ENCODE measurements at places on chromosomes 1 and 21.

GRCh38 chr1:121483961-121484424 is 299.2 kb downstream of the SRGAP2C start:
- no peak for DNase-seq

GRCh38 chr21:35149698-35150097 is 100.6 kb upstream of the RUNX1 start:
- DNase-seq = no peak

GRCh38 chr21:29246614-29247013 is 52.1 kb upstream of the BACH1 start:
- no peak for DNase-seq

DNA sequence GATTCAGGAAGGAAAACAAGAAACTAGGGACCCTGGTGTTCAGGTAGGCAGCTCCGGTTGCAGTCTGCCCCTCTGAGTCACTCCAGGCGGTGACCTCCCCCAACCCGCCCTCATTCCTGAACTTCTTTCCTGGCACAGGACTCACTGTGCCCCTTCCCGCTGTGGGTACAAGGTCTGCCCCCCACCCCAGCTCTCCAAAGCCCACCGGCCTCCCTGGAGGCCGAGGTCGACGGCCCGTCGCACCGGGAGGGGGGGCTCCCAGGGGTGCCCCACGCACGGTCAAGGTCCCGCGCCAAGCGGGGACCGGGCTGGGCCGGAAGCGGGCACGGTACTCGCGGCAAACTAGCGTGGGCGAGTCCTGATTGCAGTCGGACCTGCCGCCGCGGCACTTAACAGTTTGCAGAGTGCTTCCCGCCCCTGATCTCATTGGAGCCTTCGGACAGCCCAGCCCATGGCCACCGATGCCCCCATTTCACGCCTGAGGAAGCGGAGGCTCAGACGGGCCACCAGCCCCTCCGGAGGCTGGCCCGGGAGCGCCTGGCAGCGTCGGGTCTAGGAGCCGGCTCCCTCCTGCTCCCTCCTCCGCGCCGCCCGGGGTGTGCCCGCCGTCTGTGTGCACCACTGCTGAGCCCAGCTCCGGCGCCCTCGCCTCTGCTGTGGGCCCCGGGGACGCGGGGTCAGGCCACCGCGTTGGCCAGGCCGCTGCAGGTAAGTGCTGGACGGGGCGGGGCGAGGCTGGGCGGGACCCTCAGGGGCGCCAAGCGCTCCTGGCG is at the start of gene GJB3:
Gene GJB3, plus strand, starts transcription at position 144 of the 773 bp plus-strand sequence. CDS start 3,549 bp downstream, outside the sequence.
- DNase-seq = no peak

- DNase-seq = no peak
Observed at GRCh38 chr1:54402896-54403295, 3.3 kb downstream of the SSBP3 start.

DNA sequence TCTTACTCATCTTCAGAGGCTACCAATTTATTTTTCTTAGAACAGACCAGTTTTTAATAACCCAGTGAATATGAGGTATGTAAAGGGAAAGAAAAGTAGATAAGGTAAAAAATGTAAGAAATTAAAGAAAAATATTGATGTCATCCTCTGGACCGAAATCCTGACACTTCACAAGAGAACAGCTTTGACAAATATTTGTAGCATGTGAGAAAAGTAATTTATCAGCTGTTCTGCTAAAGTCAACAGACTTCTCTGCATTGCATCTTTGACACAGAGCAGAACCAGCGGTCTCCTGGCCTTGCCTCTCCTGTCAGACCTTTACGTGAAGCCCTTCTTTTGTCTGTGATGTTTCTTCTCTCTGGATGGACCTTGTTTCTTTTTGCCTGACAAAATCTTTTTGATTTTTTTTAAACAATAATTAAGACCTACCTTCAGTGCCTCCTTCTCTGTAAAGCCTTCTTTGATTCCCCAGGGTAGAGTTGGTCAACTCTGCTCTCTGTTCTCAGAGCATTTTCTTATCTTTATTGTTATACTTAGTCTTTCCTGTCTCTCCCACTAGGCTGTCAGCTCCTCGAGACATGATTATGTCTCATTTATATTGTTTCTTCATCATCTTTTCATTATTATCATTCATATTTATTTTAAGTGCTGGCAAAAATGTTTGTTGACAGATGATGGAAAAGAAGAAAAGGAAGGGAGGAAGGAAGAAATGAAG is 35.4 kb downstream of the RGS4 start:
- no peak for DNase-seq

DNA sequence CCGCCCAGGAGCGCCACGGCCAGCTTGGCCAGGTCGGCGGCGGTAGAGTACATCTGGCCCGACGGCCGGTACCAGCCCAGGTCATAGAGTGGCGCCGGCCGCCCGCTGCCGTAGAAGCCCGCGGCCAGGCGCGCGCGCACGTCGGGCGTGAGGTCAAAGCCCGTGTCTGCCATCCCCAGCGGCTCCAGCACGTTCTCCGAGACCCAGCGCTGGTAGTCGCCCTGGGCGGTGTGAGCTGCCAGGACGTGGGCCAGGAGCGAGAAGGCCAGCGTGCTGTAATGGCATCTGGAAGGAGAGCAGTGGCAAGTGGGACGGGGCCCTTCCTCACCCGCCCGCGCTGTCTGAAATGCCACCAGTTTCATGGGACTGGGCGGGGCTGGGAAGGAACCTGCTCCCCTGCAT is 18.9 kb downstream of the LACTBL1 start:
- DNase-seq = no peak

GRCh38 chr1:117061986-117062415 is 1.9 kb downstream of the TTF2 start:
- no peak for DNase-seq

GRCh38 chr1:174953285-174954072 is 46.3 kb upstream of the CACYBP start:
- no peak for DNase-seq

DNA sequence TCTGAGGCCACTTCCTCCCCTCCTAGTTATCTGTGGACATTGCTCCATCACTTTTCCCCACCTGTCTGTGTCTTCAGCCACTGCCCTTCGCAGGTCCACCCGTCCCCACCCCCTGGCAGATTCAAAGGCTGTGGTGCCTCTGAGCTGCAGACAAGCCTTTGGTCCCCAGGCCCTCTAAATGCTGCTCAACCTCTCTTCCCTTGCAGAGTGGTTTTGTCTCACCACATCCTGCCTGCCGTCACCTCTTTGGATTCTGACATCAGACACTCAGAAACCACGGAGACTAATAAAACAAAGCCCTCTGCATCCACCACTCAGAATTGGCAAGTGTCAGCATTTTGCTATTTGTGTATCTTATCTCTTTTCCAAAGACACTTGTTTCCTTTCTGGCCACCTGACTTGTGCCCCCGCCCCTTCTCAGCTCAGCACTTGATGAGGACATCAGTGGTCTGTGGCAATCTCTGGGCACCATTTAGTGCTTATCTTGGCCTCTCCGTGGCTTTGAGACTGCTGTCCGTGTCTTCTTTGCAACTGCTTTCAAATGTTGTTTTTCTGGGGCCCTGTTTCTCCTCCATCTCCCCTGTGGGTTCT is 7.7 kb downstream of the CNIH3 start:
- no peak for DNase-seq

GRCh38 chr21:36549470-36549869 is 69.5 kb upstream of the CLDN14 start:
- no peak for DNase-seq

- DNase-seq = no peak
Observed at GRCh38 chr1:42319871-42320484, 15.1 kb downstream of the FOXJ3 start.

DNA sequence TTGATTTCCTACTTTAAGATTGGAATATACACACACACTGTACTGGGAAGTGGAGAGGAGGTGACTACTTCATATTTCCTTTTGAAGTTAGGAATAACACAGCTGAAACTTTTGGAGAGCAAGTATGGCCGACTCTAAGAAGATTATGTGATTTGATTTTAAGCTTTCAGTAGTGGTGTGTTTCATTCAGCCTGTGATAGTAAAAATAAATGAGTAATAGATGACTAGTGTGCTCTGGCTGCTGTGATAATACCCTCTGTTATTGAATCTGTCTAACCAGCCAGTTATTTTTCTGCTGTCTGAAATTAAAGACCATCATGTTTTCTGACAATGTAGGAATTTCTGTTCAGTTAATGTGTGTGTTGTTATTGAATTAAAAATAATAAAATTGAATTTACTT is 48.3 kb downstream of the CTTNBP2NL start:
- DNase-seq = no peak

GRCh38 chr1:1956101-1956500 is 37.0 kb upstream of the TMEM52 start:
- no peak for DNase-seq

DNA sequence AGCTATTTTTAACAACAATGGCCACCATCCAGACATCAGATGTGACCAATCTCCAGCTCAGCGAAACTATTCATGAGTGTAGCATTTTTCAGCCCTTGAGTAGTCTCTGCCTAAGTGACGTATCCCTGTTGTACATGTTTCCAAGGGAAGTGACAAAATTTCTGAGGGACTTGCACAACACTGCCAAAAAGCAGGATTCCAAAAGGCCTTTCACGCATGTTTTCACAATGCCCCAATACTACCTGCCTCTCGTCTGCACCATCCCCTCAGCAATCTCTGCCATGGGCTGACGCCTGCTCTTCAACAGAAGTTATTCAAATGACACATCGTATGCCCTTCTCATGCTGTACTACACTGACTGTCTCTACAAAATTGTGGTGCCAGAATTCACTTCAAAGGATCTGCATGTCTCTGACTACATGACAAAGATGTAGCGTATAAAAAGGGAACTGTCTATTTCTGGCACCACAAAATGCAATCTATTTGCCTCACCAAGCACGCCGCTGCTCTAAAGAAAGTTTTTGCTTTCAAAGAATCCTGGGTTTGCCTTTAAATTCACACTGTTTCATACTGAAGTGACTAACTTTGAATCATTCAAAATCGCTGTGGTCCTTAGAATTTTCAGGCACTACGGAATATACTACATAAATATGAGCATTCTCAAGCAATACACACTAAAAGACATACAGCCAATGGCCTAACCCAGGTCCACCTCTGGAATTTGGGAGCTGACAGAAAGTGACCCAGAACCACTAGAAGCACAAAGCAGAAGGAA is 32.9 kb downstream of the JAK1 start:
- DNase-seq = no peak

DNA sequence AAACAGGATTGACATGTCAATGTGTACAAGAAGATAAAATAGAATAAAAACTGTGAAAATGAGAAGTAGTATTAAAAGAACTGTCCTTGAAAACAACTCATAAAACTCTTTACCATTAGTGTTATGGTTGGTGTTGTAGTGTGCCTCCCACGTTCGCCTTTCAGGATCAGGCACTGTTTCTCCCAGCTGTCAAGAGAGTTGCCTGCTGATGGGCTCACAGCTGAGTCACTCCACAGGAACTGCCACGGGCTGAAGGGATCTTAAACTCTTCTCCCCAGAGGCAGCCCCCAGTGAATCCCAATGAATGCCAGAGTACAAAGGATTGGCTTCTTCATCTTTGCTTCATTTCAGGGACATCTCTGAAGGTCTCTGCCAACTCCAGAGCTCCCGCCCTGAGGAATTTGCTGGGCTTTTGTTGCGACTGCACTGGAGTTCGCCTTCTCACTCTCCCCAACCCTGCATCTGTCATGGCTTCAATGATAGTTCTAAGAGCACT is 119.6 kb downstream of the ADGRL2 start:
- no peak for DNase-seq

DNA sequence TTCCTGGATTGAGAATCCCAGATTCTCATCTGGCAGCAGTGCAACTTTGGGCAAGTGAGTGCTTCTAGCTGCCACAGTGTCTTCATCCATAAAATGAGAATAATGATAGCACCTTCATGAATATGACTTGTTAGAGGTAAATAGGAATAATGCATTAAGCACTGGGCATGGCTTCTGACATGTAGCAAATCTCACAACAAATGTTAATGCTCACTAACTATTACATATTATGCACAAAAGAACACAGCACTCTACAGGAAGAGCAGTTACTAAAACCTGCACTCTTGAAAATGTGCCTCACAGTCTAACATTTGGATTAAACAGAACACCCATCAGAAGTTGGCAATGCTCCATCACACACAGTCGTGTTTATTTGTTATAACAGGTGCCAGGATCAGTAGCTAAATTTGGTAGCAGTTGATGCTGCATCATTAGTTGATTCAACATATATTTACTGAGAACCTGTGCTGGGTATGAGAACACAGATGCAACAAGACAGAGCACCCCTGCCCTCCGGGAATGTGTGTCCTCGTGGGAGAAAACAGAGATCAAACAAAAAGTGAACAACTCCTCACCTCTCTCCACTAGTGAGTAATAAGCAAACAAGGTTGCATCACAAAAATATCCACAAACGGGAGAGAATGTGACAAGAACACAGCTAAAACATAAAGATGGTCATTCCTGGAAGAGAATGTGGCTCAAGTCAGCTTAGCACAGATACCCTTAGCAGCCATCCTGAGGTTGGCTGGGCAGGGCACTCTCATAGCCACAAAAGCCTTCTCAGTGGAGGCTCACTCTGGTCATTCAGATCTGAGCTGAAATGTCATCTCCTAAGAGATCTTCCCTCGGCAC is 26.2 kb upstream of the LBR start:
- no peak for DNase-seq

Data from hypothalamus (tissue), 51 donors.